ENCODE measurements at places on chromosomes 4 and X.
A peak's percentile ranks its signal among the peaks of the same experiment; 100 is the strongest.

DNA sequence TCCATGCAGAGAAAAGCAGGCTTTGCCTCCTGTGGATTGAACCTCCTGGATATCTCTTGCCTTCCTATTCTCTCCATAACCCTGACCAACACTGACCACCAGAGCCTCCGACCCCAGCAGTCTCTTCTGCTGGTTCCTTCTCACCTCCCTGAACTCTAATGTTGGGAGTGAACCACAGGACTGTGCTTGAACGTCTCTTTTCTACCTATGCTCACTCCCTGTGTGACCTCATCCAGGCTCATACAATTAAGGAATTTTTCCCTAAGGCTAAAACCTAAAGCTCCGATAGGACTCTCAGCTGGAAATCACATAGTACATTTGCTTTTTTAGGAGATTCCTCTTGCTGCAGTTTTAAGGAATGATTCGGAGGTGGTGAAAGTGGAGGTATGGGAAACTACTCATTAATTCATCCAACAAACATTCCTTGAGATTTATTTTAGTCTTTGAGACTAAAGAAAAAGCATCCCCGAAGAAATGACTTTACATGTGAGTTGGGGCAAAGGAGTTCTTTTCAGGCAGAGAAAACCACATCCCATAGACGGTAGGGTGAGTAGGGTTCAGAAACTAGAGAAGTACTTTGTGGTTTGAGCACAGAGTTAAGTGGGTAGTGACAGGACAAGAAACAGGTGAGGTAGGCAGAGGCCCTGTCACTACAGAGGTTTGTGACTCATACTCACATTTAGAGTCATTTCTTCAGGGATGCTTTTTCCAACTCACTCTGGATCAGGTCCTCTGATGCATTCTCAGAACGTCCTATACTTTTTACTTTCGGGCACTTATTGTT lies 30.8 kb downstream of the NDNF start:
- DNase-seq = peak; percentile 16

- DNase-seq = no peak
Measured at GRCh38 chrX:52262195-52262546, 77.5 kb downstream of the MAGED4 start.

DNA sequence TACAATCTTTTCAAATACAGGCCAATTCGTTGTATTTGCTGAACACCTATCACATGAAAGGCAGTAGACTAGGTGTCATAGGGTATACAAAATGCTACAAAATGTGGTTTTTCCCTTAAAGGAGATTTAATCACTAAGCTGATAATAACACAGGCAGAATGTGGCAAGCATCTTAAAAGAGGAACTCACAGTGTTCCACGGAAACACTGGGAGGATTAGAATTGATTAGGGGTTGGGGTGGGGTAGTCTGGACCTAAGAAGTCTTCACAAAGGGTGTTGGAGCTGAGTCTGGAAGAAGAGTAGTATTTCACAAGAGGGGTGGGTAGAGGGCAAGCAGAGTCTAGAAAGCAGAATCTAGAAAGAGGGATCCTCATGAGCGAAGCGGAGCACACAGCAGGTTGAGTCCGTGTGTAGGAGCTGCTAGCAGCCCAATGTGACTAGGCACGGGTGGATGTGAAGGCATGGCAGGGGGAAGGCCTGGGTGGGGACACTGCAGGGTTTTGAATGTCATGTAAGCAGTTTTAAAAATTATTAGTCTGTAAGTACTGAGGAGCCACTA lies 123.6 kb downstream of the MGST2 start:
- DNase-seq = no peak

DNA sequence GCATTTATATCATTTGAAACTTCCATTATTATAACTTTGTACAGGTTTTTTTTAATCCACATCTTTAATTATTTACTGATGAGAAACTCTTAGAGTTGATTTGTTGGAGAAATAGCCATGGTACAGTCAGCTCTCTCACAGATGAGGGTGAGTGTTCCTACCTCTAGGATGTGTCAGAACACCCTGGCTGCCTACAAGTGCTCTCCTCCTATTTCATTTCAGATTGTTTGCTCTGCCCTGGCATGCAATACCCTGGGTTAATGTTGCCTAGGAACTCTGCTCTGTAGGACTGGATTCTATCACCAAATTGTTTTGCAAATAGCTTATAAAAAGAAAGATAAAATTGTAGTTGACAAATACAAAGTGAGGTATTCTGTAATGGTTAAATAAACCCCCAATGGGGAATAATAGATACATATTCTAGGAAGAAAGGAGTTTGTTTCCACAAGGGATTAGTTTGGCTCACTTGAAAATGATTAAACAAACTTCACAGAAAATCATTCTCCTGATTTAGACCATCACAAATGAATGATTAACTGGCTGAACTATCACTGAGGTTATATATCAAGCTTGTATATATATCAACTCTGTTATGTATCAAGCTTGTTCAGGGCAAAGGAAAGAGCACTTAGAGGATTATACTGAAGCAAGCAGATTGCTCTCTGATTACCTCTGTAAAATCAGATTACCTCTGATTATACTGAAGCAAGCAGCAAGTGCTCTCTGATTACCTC lies 150.0 kb downstream of the PDE5A start:
- no peak for DNase-seq

GRCh38 chr4:123259676-123260646 lies 136.6 kb upstream of the SPRY1 start:
- no peak for DNase-seq

DNA sequence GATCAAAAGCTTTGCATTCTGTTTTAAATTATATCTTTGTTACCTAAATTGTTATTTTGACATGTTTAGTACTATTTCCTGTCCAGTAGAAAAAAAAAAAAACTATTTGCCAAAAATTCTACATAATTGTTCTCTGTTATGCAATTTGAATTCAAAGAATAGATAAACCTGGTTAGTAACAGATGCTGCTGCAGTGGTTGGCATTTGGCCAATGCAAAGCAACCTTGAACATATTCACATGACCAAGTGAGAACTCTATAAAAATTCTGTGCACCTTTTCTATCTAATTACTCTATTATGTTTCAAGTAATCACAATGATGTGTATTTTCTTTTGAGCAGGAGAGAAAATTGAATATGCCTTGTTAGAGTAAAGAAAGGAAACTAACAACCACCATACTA lies 1473.4 kb downstream of the RPA4 start:
- no peak for DNase-seq

DNA sequence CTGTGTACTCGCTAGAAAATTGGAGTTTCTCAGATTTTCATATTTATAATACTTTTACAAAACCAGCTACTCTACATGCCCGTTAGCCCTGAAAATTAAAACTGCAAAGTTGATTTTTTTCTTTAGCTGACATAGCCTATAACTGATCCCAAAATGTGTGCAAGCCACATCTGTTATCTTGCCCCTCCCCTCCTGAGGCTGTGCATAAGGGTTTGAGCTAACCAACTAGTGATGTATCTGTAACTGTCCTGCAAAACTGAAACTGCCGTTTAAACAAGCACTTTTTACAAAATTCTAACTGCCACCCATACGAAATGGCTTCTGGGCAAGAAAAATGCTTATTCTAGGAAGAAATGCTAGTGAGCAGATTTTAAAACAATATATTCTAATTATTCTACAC lies 59.1 kb downstream of the EDNRA start:
- no peak for DNase-seq

DNA sequence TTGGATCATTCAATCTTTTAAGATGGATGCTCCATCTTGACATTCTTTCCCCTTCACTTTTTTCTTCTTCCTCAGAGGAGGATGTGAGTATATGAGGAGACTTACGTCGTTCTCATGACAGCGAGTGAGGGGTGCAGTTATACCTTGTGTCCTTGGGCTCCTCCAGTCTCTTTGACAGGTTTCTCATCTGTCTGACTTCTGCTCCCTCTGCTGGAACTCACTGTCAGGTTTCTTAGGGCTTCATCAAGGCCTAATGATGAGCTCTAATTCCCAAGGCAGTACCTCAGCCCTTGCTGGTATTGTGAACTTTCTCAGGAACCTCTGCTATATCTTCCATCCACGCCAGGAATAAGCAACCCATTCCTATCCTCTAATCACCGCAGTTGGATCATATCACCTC lies 237.8 kb upstream of the ADGRL3 start:
- no peak for DNase-seq

DNA sequence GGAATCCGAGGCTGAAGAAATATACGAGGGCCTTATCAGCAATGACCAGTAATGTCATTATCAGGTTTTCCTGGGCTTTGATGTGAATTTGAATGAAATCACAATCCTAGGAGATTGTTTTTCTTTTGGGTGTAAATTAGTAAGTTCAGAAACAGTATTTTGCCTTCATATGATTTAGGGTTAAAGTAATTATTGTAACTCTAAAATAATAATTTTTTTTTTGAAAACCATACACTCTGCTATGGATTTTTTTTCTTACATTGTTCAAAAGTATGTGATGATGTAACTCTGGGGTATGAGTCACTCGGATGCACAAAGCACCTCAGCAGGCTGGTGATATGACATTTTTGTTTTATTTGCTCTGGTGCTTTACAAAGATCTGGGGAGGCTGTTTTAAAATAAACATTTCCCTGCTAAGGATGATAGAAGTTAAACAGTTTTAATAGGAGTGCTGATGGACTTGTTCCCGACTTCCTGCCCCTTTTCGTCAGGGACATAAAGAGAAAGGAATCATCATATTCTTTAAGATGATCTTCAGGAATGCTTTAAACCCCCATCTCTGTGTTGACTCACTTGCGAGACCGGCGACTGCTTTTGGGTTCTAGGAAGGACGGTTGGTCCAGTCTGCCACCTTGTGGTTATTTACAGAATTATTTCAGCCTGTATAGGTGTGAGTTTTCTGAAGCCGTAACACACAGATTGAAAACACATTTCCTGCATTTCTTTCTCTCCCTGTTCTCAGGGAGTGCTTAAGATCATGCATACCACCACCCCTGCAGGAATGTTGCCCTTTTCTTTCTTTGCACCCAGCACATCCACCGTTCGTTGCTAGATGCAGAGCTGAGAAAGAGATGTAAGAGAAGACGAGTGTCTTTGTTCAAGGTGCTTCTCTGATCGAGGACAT lies 72.5 kb downstream of the RAPGEF2 start:
- no peak for DNase-seq

- peak; percentile 26 for DNase-seq
Measured at GRCh38 chr4:38529189-38530115, 134.5 kb upstream of the KLF3 start.

DNA sequence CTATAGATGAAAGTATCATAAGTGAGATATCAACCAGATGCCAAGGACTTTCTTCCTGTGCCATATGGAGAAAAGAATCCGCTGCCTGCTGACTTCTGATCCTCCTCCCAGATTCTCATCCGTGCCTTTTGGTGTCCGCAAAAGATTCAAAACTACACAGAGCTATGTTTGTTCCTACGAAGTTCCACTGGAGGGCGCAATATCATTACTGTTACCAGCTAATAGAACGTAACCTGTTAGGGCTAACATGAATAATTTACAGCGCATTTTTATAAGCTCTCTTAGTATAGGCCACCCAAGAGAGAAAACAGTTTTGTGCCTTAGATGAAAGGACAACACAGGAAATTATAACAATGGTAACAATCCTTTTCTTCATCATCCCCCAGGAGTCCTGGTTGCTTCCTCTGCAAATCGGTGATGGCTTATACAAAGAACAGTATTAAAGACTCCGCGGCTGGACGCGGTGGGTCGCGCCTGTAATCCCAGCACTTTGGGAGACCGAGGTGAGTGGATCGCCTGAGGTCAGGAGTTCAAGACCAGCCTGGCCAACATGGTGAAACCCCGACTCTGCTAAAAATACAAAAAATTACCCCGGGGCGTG lies 22.8 kb upstream of the CENPVL3 start:
- DNase-seq = peak; percentile 16

GRCh38 chr4:45568694-45569093 lies 555.2 kb downstream of the GABRG1 start:
- DNase-seq = no peak

DNA sequence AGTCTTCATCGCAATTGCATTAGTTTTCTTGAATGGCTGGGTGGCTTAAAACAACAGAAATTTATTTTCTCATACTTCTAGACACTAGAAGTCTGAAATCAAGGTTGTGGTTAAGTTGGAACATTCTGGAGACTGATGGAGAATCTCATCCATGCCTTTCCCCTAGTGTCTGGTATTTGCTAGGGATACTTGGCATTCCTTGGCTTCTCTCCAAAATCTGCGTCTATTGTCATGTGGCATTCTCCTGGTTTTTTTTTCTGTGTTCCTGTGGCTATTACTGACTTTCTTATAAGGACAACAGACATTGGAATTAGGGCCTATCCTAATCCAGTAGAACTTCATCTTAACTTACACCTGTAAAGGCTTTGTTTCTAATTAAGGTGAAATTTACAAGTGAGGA lies 272.8 kb upstream of the EPHA5 start:
- DNase-seq = no peak

- DNase-seq = no peak
Measured at GRCh38 chr4:174681723-174682300, 147.2 kb downstream of the GLRA3 start.

DNA sequence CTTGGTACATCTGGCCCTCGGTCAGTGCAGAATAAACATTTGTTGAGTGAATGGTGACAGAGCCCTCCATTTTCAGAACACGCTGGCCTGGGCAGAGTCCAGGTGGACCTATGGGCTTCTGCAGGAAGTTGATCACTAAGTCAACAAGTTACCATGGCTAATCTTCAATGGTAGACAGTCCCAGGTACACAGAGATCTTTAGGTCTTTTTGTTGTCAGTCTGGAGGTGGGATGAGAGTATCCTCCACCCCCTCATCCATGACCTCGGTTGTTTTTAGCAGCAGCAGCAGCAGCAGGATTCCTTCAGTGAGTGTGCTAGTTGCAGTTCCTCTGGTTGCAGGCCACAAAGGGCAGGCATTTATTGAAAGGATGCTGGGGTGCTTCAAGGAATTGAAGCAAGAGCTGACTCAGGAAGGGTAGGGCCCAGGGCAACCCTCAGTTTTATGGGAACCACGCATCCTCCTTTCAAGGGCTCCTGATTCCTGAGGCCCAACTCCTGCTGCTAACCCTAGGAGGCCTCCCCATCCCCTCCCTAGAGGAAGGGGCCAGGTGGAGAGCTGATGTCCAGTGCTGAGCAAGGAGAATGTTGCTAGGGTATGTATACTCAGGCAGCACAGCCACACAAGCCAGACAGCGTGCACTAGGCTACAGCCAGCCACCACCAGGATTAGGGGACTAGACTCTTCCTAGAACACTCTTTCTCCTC lies 1.7 kb upstream of the USP27X start:
- no peak for DNase-seq

DNA sequence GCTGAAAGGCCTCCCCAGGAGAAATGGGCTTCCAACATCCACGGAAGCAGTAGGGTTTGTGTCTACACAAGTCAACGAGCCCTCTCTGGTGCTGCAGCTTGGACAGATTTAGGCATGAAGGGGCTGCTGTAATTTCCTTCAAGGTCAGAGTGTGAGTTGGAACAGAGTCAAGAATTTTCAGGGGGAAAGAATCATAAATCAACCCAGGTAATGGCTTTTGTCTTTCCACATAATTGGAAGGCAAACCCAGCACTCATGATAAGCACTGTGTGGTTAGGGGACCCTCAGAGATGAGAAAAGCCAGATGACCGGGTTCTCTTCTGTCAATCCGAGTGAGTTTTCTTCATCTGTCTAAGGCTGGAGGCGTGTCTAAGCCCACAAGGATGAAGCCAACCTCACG lies 78.6 kb upstream of the MXRA5 start:
- no peak for DNase-seq

GRCh38 chrX:153723351-153724251 lies 586 bp downstream of the BCAP31 start:
- DNase-seq = peak; percentile 54

Measured in GM12891 (cell line).